Renal pelvis (tissue), 12 donors: ENCODE measurements at places on chromosomes 3 and 15. TPM values are rescaled to one million over a fixed set of nuclear protein-coding genes. Genes with fewer than 3 reads are reported as not detected.

The FBXL22 gene
- polyA plus RNA-seq, result 1.6 TPM

The PXK gene
- polyA plus RNA-seq, result 21.8 TPM

The UBL7 gene
- polyA plus RNA-seq, result 73.3 TPM

The CACNA1D gene
- 17.7 TPM for polyA plus RNA-seq

The AHSG gene
- 0.61 TPM for polyA plus RNA-seq

The BFSP2 gene
- 0.28 TPM for polyA plus RNA-seq

The LHFPL4 gene
- 0.04 TPM for polyA plus RNA-seq

The ALS2CL gene
- 19.3 TPM for polyA plus RNA-seq

The SCAANT1 gene
- 0.61 TPM for polyA plus RNA-seq

The IL17RD gene
- polyA plus RNA-seq, result 53.1 TPM

The RTP3 gene
- 0.06 TPM for polyA plus RNA-seq

The ACP3 gene
- 59.9 TPM for polyA plus RNA-seq

The ZNF621 gene
- polyA plus RNA-seq, result 35.5 TPM

The CLRN1 gene
- polyA plus RNA-seq, result not detected

The C3orf85 gene
- 18.6 TPM for polyA plus RNA-seq

The CLDN18 gene
- 3.6 TPM for polyA plus RNA-seq
